Adipocyte (in vitro differentiated cells): ENCODE measurements at places on chromosomes 3 and 15.

DNA sequence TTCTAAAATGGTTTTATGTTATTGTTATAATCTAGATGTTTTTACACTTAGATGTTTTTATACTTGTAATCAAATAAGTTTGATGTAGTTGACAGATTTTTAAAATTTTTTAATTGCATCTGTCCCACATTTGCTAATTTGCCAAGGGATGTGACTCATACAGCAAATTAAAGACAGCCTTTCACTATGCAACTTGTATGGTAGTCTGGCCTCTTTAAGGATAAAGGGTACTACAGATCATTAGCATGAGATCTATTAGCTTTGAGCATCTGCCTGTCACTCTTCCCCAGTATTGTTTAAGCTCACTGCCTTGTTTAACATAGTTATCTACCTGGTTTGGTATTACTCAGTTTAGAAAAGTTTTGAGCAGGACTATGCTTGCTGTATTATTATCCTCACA is 83.0 kb downstream of the NPTN start:
- DNase-seq, result peak; percentile 22

DNA sequence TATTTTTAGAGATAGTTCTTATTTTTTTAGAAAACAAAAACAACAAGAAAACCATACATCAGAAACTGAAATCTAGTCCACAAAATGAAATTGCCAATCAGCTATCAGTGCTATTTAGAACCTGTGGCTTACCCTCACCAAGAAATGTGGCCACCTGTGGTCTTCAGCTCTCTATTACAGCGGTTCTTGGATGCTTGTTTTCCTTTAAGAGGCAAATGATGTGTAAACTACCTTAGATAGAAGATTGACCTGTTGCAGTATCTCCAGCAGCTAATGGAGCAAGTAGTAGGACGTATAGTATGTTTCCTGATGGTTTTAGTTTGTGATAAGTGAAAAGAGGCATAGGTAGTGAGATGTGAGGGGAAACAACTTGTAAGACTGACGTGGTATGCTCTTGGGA is 21.2 kb downstream of the TFG start:
- no peak for DNase-seq

GRCh38 chr3:34263101-34263621 is 464.7 kb downstream of the PDCD6IP start:
- peak; percentile 21 for DNase-seq

DNA sequence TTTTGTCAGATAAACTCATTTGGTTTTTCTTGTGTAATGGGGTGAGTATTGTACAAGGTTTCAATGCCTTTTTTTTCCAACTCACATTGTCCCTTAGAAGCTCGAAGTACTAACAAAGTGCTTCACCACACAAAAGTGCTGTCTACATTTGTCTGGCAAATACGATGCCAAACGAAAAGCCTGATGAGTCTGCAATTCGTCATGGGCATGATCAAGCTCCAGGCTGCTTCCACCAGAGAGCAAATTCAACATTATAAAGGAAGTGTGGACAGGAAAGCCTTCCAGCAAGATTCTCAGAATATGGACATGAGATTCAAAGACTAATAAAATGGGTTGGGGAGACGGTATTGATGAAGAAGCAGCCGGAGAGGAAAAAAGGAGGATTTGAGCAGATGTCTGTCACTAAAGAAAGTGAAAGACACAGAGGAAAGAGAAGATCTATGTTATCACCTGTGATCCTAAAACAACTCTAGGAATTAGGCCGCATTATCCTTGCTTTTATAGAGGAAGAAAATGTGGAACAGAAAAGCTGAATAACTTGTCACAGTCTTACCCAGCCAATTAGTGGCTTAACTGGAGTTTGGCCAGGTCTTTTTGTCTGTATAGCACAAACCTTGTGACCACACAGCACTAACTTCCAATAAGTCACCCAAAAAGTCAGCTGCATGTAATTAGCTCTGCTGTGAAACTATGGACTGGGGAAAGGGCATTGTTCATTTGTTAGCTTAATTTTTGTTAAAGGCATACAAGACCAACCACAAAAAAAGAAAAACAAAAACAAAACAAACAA is 494.8 kb downstream of the FHIT start:
- DNase-seq, result no peak

DNA sequence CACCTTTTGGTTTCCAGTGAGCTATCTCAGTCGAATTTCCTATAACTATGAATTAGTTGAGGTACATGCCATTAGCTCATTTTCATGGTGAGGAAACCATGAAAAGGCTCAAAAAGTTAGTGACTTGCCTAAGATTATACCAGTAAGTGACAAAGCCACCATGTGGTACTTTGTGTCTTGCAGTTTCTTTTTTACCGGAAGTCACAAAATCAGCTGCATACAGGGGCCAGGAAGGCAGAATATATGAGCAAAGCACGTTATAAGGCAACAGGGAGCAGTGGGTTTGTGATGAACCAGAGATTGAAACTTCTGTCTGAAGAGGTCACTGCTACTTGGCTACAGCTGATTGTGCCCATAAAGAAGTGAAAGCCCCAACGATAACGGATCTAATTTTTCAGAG is 50.3 kb downstream of the CMTM8 start:
- DNase-seq, result no peak

DNA sequence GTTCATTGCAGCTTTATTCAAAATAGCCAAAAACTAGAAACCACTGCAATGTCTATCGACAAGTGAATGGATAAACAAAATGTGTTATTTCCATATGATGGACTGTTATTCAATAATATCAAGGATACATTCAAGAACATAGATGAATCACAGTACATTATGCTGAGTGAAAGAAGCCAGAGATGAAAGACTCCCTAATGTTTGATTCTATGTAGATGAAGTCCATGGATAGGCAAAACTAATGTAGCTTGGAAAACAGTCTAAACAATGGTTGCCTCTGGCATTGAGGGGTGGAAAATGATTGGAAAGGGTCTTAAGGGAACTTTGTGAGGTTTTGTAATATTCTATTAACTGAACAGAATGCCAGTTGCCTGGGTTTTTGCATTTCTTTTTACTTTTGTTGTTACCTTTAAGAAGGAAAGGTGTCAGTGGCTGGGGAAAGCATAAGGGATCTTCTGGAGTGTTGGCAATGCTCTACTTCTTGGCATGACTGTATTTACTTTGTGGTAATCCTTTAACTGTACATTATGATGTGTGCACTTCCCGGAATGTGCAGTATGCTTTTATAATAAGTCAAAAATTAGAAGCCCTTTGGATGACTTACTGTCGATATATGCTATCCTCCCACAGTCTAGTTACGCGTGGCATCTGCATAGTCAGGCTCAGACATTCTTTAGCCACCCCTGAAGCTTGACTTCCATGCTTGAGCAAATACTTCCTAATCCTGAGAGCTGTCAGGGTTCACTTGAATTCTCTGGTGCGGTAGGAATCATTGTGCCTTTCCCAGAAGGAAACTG is 20.5 kb upstream of the ATP10A start:
- peak; percentile 87 for DNase-seq

GRCh38 chr3:33173103-33173502 is 45.5 kb downstream of the SUSD5 start:
- no peak for DNase-seq

- no peak for DNase-seq
These were observed 33.4 kb upstream of the SCAANT1 start for GRCh38 chr3:63945558-63946096.

DNA sequence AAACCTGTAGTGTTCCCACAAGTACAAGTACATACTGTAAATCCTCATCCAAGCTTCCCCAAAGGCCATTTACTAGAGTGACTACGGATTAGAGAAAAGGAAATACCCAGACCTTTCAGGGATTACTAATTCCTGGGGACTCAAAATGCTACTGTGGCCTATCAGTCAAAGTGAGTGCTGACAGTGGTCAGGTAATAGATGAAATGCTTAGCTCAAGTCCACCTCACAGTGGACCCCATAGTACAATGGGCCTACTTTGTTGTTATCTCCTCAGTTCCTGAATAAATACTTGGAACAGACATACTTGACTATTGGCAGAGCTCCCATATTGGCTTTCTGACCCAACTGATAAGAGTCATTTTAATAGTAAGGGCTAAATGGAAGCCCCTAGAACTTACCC is 61.6 kb downstream of the MAP4 start:
- no peak for DNase-seq

- DNase-seq, result no peak
These were observed 70.5 kb downstream of the SUMF1 start for GRCh38 chr3:4396542-4396941.
